ENCODE measurements at places on chromosomes 3 and 15.

DNA sequence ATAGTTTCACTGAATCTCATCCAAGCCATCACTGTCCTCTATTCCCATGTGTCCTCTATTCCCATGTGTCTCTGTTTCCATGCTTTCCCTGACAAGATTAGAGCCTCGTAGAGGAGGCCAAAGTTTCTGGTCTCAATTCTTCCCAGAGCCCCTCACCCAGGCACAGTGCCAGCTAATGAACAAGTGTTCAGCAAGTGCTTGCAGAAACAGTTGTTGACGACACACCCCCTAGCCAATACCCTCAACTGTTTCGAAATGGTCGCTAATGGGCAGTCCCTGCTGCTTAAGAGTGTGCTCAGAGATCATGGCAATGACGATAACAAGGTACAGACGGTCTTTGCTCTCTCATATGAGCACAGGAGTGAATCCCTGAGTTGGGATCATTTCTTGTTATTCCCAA lies 73.4 kb downstream of the FAM174B start:
- no peaks in the 10 kb centered on the region for H3K36me3 ChIP-seq
- no peaks in the 10 kb centered on the region for H3K4me1 ChIP-seq
- no peak for DNase-seq

DNA sequence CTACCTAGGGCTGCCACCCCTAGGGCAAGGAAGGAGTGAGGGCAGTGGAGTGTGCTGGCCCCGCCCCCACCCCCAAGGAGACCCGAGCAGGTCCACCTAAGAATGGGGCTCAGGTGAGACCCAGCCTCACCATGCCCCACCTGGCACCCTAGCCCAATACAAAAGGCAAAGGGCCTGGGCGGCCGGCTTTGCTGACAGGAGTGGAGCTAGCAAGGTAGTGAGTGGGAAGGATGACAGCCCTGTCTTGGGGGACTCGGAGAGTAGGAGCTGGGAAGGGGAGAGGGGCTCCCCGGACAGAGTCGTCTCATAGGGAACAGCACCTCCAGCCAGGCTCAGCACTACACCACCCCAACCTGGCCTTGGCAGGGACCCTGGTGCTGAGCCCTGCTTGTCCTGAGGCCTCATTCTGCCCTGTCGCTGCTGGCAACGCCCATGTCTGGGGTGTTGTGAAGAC lies 12.1 kb downstream of the C15orf39 start:
- H3K27ac ChIP-seq = no peak overlapping the region
- no peak overlapping the region for H3K4me3 ChIP-seq
- DNase-seq = no peak
- H3K4me1 ChIP-seq = peaks cover 24% of the 10 kb centered on the region
- H3K36me3 ChIP-seq = peaks cover 26% of the 10 kb centered on the region
- no peaks in the 10 kb centered on the region for H3K27me3 ChIP-seq

DNA sequence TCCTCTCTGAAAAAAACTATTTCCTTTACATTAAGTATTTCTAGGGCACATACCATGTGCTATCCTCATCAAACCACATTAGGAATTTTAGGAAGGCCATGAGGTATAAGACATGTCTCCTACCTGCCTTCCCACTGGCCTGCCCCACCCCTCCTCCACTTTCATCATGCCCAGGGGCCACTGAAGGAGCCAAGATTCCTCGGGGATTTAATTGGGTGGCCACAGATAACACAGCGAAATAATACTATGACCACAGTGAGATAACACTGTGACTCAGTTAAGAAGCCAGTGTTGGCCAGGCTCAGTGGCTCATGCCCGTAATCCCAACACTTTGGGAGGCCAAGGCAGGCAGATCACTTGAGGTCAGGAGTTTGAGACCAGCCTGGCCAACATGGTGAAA lies 9.8 kb upstream of the BMF start:
- no peak overlapping the region for H3K27ac ChIP-seq
- DNase-seq = no peak
- no peaks in the 10 kb centered on the region for H3K36me3 ChIP-seq
- peaks cover 10% of the 10 kb centered on the region for H3K27me3 ChIP-seq
- no peak overlapping the region for H3K4me3 ChIP-seq

DNA sequence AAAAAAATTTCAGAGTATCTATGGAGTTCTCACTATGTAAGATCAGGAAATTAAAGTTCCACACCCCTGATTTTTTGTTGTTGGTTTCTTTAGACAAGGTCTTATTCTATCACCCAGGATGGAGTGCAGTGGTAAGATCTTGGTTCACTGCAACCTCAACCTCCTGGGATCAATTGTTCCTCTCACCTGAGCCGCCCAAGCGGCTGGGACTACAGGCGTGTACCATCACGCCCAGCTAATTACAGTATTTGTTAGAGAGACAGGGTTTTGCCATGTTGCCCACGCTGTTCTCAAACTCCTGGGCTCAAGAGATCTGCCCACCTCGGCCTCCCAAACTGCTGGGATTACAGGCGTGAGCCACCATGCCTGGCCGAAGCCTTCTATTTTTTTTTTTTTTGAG lies 12.4 kb downstream of the QRICH1 start:
- no peak overlapping the region for H3K4me3 ChIP-seq
- no peaks in the 10 kb centered on the region for H3K27me3 ChIP-seq
- no peak for DNase-seq
- H3K27ac ChIP-seq = no peak overlapping the region

GRCh38 chr15:98927022-98927421 lies 80.6 kb downstream of the PGPEP1L start:
- no peaks in the 10 kb centered on the region for H3K27me3 ChIP-seq
- H3K4me3 ChIP-seq = no peak overlapping the region
- no peaks in the 10 kb centered on the region for H3K36me3 ChIP-seq
- no peaks in the 10 kb centered on the region for H3K4me1 ChIP-seq
- no peak for DNase-seq
- no peak overlapping the region for H3K27ac ChIP-seq

GRCh38 chr15:70103880-70104626 lies 6.3 kb upstream of the TLE3 start:
- DNase-seq = no peak
- H3K27ac ChIP-seq = no peak overlapping the region
- H3K27me3 ChIP-seq = peaks cover 54% of the 10 kb centered on the region
- H3K4me3 ChIP-seq = no peak overlapping the region
- peaks cover 31% of the 10 kb centered on the region for H3K4me1 ChIP-seq

DNA sequence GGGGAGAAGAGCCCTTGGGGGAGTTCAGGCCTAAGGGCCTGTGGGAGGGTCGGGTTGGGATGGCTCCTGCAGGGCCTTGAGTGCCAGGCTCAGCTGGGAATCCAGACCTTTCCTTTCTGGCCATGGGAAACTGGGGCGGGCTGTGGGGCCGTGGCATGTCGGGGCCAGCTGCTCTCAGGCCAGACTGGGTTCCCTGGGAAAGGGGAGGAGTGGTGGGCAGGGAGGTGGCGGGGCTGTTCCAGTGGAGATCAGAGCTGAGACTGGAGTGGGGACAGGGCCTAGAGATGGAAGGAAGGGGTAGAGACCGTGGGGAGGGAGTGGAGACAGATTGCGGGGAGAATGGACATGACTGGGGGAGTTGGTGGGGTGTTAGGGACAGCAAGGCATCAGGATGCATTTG lies 20.3 kb downstream of the FBLN2 start:
- H3K4me1 ChIP-seq = peaks cover 9% of the 10 kb centered on the region
- H3K4me3 ChIP-seq = no peak overlapping the region
- no peaks in the 10 kb centered on the region for H3K36me3 ChIP-seq
- no peaks in the 10 kb centered on the region for H3K27me3 ChIP-seq
- DNase-seq = no peak
- H3K27ac ChIP-seq = no peak overlapping the region

DNA sequence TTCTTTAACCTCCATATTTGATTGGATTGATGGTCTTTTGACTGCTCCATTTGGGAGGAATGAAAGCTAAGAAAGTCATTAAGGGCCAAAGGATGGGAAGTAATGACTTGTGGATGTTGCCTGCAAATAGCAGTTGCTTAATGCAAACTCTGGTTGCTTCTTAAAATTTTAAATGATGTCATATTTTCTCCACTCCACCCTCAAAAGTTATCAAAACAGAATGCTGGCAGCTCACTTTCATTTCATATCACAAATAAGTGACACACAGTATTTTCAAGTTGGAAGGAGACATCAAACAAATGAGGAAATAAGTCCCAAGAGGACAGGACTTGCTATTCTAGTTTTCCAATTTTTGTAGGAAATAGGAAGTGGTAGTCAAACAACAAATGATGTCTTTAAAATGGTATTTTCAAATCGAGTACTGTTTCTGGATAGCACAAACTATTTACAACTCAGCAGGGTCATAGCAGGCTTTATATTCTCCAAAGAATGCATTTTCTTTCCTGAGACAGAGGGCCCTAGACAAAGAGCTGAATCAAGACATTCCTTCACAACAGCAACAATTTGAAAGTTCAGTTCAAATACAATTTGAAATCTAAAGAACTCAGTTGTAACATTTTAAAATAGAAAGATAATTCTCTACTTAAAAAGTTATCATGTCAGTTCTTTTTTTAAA lies 165.1 kb upstream of the UBE2E1 start:
- no peak for DNase-seq
- peaks cover 3% of the 10 kb centered on the region for H3K27me3 ChIP-seq
- no peak overlapping the region for H3K27ac ChIP-seq
- H3K4me3 ChIP-seq = no peak overlapping the region
- no peaks in the 10 kb centered on the region for H3K4me1 ChIP-seq

DNA sequence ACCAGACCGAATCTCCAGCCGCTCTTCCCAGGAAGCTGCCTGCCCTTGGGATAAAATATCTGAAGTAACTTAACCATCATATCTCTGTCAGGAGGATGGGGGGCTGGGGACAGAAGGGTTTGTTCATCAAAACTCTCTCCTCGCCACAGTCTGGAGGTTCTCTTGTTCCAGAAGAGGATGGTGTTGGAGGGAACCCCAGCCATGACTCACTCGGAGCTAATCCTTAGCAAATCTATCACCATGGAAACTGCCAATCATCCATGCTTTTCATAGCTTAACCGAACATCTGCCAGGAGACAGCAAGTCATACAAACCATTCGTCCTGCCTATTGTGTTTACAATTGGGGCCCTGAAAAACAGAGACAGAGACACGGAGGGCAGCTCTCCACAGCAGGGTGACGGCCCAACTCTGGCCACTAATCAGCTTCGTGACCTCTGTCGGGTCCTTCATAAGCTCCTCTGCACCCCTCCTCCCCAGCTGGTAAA lies 73.8 kb upstream of the HEG1 start:
- H3K27ac ChIP-seq = no peak overlapping the region
- peaks cover 41% of the 10 kb centered on the region for H3K4me1 ChIP-seq
- H3K36me3 ChIP-seq = peaks cover 3% of the 10 kb centered on the region
- no peak overlapping the region for H3K4me3 ChIP-seq
- H3K27me3 ChIP-seq = peaks cover 28% of the 10 kb centered on the region

GRCh38 chr15:72994534-72995177 lies 57.6 kb upstream of the NEO1 start:
- H3K36me3 ChIP-seq = no peaks in the 10 kb centered on the region
- H3K4me3 ChIP-seq = no peak overlapping the region
- H3K27ac ChIP-seq = no peak overlapping the region
- peaks cover 67% of the 10 kb centered on the region for H3K27me3 ChIP-seq
- H3K4me1 ChIP-seq = no peaks in the 10 kb centered on the region

GRCh38 chr15:25677719-25678499 lies 185.2 kb downstream of the ATP10A start:
- no peaks in the 10 kb centered on the region for H3K27me3 ChIP-seq
- H3K4me3 ChIP-seq = no peak overlapping the region
- H3K27ac ChIP-seq = no peak overlapping the region
- no peaks in the 10 kb centered on the region for H3K4me1 ChIP-seq
- DNase-seq = no peak
- peaks cover 34% of the 10 kb centered on the region for H3K36me3 ChIP-seq

DNA sequence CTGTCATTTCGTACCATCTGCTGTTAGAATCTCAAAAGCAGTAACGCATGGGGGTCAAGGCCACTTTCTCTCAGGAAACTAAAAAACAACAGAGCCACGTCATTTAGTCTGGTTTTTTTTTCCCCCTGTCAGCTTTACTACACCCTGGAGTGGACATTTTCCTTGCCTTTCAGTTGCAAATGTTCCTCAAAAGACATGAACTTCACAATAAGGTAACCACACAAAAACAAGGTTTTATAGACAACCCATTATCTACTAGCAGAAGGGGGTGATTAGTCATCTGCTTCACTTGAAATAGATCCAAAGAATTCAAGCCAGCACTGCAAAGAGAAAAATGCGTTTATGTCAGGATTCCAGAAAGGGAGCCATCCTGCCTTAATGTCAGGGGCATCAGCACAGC lies 171.8 kb upstream of the CDIN1 start:
- DNase-seq = no peak
- no peak overlapping the region for H3K27ac ChIP-seq
- no peaks in the 10 kb centered on the region for H3K4me1 ChIP-seq
- H3K27me3 ChIP-seq = no peaks in the 10 kb centered on the region
- no peak overlapping the region for H3K4me3 ChIP-seq

DNA sequence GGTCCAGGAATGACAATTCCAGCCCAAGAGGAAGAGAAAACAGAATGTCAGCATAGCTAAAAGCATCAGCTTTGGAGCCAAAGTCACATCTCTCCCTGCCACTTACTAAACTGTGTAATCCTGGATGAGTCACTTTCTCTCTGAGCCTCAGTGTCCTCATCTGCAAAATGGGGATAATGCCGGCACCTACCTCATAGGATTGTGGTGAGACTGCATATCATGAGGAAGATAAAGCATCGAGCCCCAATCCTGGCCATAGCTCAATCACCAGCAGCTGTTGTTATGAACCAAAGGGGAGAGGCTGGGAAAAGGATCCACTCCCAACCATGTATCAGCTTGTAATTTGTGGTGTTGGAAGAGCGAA lies 9.1 kb downstream of the SLC6A1 start:
- no peaks in the 10 kb centered on the region for H3K4me1 ChIP-seq
- no peak overlapping the region for H3K27ac ChIP-seq
- H3K27me3 ChIP-seq = peaks cover 19% of the 10 kb centered on the region
- no peaks in the 10 kb centered on the region for H3K36me3 ChIP-seq

DNA sequence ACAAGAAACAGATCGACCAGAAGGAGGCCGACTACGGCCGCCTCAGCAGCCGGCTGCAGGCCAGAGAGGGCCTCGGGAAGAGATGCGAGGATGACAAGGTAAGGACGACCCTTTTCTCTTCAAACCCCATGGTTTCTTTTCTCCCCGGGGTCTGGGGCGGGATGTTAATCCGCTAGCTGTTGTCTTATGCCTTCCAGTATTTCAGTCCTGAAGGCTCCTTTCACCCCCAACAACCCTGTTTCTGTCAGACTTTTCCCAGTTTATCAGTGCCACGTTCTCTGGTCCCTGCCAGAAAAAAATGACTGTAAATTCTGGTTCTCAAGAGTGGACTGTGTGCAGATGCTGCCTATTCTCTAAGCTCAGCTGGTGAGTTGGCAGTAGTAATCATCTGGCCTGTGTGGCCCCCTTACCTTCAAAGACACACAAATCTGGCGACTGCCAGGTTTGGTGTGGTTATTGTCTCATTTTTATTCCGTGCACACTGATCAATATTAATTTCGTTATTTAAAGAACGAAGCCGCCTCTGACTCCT lies 806 bp downstream of the GOLM2 start:
- H3K36me3 ChIP-seq = peaks cover 15% of the 10 kb centered on the region
- peaks cover 4% of the 10 kb centered on the region for H3K27me3 ChIP-seq
- peak overlapping the region; percentile 81 for H3K27ac ChIP-seq
- DNase-seq = no peak
- H3K4me3 ChIP-seq = peak overlapping the region; percentile 95
- H3K4me1 ChIP-seq = peaks cover 37% of the 10 kb centered on the region
